ENCODE measurements at places on chromosomes 4 and X.

- no peak for DNase-seq
Observed at GRCh38 chrX:56968980-56969379, 26.4 kb downstream of the SPIN3 start.

DNA sequence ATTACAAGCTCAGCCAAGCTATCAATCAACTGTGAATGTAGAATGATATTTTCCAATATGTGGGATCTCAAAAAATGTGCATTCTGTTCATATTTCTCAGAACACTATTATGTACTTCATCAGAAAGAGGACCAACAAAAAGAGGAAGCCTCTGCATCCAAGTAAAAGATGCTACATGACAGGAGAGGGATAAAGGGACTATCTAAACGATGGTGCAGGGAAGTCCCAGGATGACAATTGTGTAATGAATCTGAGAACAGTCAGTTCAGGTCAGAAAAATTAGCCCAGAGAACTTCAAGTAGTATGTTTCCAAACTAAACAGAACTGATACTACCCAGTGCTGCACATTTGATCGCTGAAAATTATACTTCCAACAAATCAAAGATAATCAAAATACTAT is 127.0 kb downstream of the ZNF330 start:
- DNase-seq = no peak

- peak; percentile 30 for DNase-seq
Observed at GRCh38 chr4:185256446-185256845, 47.0 kb downstream of the SNX25 start.

DNA sequence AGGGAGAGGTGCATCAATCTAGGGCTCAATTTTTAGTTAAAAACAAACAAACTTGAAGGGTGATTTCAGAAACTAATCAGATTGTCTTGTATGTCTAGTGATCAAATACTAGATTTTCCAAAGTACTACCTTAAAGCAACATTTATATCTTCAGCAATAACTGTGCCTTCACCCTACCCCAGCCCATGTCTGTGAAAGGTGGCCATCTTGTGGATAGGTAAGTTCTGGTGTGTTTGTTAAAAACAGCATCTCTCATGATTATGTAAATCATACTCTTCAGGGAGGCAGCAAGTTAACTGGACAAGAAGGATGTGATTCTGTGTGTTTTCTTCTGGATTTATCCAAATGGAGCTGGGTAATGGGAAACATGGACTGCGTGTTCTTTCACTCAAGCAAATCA is 81.4 kb upstream of the ACSL1 start:
- DNase-seq = no peak

- DNase-seq = no peak
Observed at GRCh38 chr4:113436360-113436759, 325.2 kb downstream of the CAMK2D start.

DNA sequence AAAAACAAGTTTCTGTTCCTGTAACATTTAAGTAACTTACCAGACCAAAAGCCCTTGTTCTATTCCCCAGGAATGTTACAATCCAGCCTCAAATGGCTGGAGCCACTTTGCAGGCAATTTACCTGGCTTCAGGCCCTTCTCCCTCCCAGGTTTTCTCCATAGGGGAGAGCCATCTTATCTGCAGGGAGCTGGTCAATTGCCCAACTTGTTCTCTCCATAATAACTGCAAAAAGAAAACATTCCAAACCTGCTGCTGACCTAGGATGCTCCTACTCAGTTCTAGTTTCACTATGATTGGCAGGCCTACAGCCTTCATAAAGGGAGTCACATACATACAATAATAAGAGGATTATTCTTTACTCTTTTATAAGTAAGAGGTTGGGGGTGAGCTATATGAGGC is 670.7 kb downstream of the PCDH7 start:
- no peak for DNase-seq

GRCh38 chrX:70979136-70979762 is 48.4 kb upstream of the SLC7A3 start:
- DNase-seq = peak; percentile 0

DNA sequence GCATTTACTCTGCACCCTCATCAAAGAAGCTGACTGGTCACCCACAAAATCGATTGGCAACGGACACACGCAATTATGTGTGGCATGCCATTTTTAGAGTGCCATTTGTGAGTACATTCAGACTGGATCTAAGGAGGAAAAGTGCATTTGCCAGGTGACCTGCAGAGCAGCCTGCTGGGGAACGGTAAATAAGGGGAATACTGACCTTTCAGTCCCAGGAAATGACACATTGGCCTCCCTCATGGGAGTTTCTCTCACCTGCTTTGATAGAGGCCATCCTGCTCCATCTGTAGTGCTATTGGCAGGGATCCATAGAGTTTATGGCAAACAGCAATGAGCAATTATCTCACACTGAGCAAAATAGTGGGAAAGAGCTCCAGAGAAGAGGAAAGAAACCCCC is 127.8 kb downstream of the DDX53 start:
- DNase-seq = no peak

GRCh38 chrX:21645431-21645830 is 12.7 kb downstream of the KLHL34 start:
- no peak for DNase-seq

DNA sequence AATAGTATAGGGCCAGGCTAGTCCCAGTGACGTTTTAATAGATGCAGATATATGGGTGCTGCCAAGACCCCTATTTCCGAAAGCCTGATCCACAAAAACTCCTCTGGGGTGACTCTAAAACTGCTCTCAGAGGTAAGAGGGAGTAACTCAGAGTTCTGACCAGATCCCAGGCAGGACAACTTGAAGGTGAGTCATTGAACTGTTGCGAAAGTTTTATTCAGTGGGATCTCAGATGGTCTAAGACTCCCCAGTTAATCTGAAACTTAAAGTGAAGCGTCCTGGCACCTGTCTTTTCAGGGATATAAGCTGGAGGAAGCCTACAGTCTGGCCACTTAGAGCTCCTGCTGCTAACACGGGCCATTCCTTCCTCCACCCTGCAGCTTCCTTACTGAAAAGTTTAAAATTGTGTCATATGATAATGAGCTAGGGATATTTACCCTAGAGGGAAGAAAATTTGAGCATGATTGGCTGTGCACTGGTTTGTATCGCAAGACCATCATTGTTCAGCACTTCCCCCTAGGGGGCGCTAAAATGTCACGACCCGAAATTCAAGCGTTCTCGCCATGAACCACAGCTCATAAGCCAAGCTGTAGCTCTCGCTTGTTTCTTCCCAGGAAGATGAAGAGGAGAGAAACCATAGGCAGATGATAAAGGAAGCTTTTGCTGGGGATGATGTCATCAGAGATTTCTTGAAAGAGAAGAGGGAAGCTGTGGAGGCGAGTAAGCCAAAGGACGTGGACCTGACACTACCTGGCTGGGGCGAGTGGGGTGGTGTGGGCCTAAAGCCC is 19.5 kb downstream of the UTP14A start:
- peak; percentile 81 for DNase-seq

GRCh38 chr4:6307891-6308290 is 38.2 kb downstream of the WFS1 start:
- DNase-seq = no peak

GRCh38 chr4:138680989-138681604 is 334.5 kb upstream of the NOCT start:
- DNase-seq = peak; percentile 61

GRCh38 chr4:140071806-140072205 is 82.2 kb downstream of the MAML3 start:
- DNase-seq = peak; percentile 55

DNA sequence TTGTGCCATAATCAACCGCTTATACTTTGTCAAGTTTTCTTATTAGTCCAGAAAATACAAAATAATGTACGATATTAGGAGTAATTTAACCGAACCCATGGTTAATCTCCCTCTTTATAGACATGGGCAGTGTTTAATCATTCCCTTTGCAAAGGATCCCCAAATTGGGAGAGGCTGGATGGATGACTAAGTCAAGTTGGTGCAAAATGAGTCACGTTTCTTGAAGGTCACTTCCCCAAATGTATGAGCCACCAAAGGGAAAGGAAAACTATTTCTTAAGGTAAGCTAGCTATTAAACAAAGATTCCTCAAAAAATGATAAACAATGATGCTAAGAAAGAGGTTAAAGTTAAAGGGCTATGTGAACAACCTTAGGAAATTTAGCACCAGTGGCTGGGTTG is 17.5 kb downstream of the MAML3 start:
- DNase-seq = no peak

DNA sequence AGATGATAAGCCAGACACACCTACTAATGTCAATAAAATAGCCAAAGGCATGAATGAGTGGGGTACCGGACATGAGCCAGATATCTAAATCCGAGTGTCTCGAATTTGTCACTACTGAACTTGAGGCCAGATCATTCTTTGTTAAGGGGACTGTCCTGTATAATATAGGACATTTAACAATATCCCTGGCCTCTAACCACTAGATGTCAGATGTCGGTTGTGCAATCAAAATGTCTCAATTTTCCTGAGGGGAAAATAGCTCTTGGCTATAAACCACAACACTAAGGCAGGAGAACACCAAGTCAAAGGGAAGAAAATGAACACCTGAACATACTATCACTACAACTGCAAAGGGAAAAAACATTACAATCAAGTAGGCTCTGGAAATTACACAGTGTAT is 154.5 kb downstream of the GPM6A start:
- no peak for DNase-seq

GRCh38 chr4:121358473-121358872 is 22.3 kb downstream of the QRFPR start:
- DNase-seq = no peak

GRCh38 chr4:8653326-8654000 is 60.9 kb downstream of the CPZ start:
- no peak for DNase-seq

GRCh38 chr4:102525097-102525496 is 23.9 kb downstream of the NFKB1 start:
- DNase-seq = no peak

- no peak for DNase-seq
Observed at GRCh38 chr4:6470502-6471306, 1.7 kb downstream of the PPP2R2C start.

DNA sequence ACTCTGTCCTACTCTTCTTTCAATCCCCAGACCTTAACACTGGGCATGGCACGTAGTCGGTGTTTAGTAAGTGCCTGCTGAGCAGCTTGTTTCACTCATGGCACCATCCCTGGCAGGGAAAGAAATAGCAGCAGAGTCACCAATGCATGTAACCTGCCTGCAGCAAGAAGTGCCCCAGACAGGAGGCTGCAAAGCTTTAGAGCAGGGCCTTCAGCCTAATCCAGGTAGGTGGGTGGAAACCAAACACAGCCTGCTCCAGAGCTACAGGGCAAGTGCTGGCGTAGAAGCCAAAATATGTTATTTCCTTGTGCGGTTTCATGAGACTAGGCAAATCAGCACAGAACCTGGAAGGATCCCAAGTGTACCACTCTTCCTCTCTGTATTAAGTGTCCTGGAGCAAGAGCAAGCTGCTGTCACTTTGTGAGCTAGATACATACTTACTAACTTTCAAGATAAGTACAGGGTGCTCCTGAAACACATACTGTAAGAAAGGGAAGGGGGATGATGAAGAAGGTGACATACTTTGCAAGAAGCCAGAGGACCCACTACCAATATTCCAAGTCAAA is 5.5 kb downstream of the PROM1 start:
- DNase-seq = no peak

DNA sequence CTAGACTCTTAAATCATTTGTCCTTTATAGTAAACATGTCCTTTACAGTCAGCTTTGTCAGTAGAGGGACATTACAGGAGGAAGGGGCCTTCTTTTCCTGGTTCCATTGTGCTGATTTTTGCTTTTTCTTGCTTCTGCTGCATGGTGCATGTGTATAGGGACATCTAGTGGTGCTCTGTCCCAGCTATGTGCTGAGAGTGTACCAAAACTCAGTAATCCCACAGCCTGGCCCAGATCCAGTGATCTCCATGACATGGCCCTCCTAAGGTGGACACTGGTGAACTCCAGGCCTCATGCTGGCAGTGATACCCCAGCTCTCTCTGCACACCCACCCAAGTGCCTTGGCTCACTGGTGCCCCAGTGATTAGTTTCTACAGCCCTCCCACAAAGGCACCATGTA is 45.2 kb downstream of the MAGEB17 start:
- no peak for DNase-seq

GRCh38 chr4:88107406-88108107 is 50.9 kb downstream of the ABCG2 start:
- DNase-seq = no peak

- DNase-seq = no peak
Observed at GRCh38 chr4:185399466-185399865, 2.8 kb downstream of the ANKRD37 start.

DNA sequence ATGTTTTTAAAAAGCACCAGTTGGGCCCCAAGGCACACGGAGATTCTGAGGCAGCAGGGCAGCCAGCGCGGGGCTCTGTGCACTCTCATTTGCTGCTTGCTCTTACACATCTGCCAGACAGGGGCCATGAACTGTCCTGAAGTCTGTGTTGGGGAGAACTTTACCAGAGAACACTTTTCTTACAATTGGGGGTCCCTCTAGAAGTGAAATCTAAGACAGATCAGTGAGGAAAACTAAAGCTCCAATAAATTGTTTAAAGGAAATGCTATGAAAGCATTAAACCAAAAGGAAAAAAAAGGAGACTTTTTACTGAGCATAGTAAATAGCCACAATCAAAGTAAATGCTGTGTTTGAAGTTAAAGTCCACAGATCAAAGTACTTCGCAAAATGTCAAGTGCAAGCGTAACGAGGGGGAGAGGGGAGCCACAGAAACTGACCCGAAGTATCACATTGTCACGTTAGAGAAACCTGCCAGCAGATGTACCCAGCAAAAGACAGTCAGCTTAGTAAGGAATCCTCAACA is 37.8 kb downstream of the SORBS2 start:
- no peak for DNase-seq

GRCh38 chrX:39814391-39814790 is 283.4 kb downstream of the BCOR start:
- DNase-seq = peak; percentile 51
